Ureter (tissue), 1 donor: ENCODE measurements at places on chromosomes 5 and 9. TPM values are rescaled to one million over a fixed set of nuclear protein-coding genes. Genes with fewer than 3 reads are reported as not detected.

Gene GRM6
- total RNA-seq: not detected

Gene SPATA31A7
- total RNA-seq: not detected

Gene OR1B1
- 0.39 TPM for total RNA-seq

Gene PALM2AKAP2
- total RNA-seq: 7.8 TPM

Gene FAM169A
- total RNA-seq: 15.2 TPM

Gene LTC4S
- 13.7 TPM for total RNA-seq

Gene PHAX
- 31.1 TPM for total RNA-seq
